ENCODE measurements at places on chromosomes 5 and 9.

DNA sequence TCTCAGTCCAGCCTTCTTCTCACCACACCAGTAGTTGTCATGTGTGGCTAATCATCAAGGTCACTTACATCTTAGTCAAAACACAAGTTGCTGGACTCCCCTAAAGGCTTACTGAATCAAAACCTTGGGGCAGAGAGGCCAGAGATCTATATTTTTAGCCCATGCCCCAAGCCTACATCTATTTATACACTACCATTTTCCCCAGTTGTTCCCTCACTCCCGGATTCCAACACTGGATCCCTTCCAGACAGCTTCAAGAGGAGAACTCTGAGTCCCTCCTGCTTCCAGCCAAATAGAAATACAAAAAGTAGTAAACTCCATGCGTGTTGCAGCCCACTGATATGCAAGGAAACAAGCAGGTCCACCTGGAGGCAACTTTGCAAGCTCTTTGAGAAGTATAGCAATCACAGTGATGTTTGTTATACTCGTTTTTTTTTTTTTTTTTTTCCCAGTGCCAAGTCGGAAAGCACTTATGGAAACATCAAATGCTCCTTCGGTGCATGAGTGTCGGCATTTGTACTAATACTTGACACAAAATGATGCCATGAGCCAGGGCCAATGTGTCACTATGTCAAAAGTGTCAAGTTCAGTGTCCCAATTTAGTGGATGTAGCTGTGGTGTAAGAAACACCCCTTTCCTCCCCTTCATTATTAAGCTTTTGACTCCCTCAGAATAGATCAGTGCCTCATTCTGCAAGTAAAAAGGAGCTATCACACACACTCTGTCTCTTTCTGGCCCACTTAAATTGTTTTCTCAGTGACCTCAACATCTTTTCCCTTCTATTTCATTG is 594.2 kb upstream of the SGCD start:
- DNase-seq = no peak

DNA sequence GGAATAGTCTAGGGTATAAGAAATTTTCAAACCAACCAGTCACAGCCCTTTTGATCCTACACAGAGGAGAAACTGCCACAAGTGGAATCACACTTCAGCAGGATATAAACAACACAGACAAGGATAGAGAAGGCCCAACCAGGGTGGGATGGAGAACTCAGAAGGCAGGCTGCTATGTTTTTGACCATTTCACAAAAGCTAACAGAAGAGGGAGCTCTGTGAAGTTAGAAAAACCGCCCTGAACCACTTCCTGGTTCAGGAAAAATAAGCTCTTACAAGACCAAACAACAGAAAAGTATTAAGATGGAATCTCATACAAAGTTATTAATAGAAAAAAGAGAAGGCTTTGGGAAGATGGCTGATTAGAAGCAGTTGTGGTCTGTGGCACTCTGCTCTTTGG is 960 bp upstream of the IFNB1 start:
- peak; percentile 30 for DNase-seq

DNA sequence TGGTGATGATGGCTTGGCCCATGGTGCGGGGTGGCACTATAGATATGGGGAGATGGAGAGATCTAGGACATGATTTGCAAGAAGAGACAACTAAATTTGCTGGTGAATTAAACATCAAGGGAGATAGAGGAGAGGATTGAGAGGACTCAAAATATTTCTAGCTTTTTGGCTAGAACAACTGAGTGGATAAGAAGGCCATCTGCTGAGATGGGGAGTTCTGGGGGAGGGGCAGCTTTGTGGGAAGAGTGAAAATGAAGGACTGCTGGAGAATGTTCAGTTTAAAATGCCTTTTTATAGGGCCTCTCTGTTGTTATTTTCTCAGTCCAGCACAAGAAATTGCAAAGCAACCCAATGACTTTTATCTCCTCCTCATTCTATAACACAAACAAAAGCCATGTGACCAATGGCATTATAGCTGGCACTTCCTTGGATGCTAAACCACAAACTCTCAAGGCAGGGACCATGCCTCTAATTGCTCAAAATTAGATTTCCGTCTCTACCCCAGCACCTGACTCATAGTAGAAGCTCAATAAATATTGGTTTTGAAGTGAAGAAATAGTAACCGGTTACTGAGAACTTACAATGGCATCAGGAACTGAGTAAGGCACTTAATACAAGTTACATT is 29.8 kb downstream of the JAKMIP2 start:
- DNase-seq = no peak

- DNase-seq = peak; percentile 86
Measured at GRCh38 chr9:136694163-136694871, 7.1 kb upstream of the AGPAT2 start.

DNA sequence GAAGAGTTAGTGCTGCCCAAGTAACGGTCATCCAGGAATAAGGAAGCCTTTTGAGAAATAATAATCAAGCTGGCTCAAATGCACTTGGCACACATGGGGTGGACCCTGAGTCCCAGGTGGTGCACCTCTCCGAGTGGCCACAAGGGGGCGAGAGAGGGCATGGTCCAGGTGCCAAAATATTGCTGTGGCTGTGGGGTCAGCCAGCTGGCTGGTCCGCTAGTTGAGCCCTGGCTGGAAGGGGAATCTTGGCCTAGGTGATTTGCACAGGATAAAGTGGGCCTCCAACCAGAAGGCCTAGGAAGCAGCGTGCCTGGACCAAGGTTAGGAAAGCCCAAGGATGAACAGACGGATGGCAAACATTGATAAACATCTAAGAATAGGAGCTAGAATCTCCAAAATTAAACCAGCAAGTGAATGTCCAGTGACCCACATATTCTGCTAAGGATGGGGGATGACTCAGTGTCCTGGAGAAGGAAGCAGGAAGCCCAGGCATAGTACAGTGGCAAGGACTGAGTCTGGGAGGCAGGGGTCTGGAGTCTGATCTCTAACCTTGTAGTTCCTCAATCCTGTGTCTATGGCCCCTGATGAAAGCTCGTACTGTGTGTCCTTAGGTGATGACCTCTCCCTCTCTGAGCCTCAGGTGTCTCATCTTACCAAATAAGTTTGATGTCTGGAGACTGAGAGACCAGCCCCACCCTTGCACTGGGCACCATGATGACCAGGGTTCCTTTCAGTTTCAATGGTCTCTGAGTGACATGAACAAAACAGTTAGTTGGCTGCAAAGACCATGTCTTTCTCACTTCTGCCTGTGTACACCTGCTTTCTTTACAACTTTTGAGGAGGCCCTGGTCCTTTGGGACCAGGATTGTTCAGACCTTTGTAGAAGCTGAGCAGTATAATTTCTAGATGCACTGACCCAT is 19.2 kb upstream of the SHB start:
- peak; percentile 63 for DNase-seq

- no peak for DNase-seq
Measured at GRCh38 chr9:125568621-125569020, 138.4 kb downstream of the MAPKAP1 start.

GRCh38 chr5:126538579-126538978 is 56.4 kb downstream of the ALDH7A1 start:
- DNase-seq = peak; percentile 5

DNA sequence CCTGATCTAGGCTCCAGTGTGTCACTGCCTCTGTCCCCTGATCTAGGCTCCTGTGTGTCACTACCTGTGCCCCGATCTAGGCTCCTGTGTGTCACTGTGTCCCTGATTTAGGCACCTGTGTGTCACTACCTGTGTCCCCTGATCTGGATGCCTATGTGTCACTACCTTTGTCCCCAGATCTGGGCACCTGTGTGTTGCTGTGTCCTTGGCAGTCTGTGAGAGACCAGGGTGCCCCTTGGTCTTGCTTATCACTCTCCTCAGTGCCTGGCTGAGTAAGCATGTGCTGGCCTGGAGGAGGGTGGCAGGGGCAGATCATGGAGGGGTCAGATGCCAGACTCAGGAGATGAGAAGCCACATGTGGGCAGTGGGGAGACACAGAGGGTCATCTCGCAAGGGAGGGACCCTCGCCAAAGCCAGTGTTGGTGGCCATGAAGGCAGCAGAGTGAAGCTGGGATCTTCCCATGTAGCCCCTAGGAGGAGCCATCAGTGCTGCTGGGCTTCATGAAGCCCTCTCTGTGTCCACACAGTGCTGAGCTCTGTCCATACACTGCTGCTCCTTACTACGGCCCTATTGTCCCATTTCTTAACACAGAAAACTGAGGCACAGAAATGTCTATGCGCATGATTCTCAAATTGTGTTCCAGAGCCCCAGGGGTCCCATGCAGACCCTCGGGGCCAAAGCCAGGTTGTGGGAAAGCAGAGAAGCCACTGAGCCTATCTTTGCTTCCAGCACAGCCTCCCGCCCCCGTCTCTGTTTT is 15.5 kb downstream of the OLFML2A start:
- no peak for DNase-seq

GRCh38 chr9:106697750-106698502 is 165.0 kb upstream of the ZNF462 start:
- no peak for DNase-seq

DNA sequence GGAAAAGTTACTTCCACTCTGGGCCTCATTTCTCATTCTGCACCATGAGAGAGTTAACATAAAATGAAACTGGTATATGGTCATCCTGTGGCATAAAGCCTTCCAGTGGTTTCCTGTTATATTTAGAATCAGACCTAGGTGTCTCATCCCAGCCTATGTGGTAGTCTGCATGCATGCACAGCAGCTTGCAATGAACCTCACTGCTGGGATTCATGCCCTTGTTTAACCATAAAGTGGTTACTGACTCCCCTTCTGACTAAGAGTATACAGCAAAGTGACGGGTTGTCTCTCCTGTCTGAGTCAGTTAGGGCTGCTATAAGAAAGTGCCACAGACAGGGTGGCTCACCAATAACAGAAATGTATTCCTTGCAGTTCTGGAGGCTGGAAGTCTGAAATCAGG is 14.7 kb upstream of the TDRD7 start:
- DNase-seq = no peak

DNA sequence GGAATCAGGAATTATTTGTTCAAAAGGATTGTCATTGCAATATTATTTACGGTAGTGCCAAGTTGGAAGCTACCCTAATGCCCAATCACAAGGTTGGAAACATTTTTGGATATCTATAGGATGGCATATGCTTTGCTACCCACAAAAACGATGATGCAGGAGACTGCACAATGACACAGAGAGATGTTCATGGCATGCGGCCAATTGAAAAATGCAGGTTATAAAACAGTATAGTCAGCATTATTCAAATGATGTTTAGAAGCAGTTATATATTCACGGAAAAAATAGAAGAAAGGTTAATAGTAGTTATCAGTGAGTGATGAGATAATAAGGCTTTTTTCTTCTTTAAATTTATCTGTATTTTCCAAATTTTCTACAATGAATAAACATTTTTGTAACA is 5.9 kb upstream of the ACSL6 start:
- no peak for DNase-seq

GRCh38 chr9:69877852-69878514 is 57.4 kb downstream of the CFAP95 start:
- peak; percentile 81 for DNase-seq

GRCh38 chr5:52760695-52761366 is 26.9 kb upstream of the ITGA1 start:
- DNase-seq = no peak

GRCh38 chr5:138369706-138370105 is 17.2 kb downstream of the KDM3B start:
- DNase-seq = no peak

GRCh38 chr9:105206821-105207699 is 37.4 kb upstream of the SLC44A1 start:
- DNase-seq = no peak
